ENCODE measurements at places on chromosomes 7 and 10.

GRCh38 chr10:92239600-92240288 is 51.1 kb downstream of the CPEB3 start:
- no peak for DNase-seq

DNA sequence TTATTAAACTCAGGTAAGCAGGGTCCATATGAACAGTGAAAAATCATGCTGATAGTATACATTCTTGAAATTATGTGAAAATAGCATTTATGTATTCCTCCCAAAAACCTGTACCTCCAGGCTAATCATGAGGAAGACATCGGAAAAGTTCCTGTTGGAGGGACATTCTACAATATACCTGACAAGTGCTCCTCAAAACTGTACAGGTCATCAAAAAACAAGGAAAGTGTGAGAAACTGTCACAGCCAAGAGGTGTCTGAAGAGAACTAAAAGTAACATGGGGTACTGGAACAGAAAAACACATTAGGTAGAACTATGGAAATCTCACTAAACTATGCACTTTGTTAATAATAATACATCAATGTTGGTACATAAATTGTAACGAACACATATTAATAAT is 326.7 kb downstream of the CRPPA start:
- DNase-seq: no peak

DNA sequence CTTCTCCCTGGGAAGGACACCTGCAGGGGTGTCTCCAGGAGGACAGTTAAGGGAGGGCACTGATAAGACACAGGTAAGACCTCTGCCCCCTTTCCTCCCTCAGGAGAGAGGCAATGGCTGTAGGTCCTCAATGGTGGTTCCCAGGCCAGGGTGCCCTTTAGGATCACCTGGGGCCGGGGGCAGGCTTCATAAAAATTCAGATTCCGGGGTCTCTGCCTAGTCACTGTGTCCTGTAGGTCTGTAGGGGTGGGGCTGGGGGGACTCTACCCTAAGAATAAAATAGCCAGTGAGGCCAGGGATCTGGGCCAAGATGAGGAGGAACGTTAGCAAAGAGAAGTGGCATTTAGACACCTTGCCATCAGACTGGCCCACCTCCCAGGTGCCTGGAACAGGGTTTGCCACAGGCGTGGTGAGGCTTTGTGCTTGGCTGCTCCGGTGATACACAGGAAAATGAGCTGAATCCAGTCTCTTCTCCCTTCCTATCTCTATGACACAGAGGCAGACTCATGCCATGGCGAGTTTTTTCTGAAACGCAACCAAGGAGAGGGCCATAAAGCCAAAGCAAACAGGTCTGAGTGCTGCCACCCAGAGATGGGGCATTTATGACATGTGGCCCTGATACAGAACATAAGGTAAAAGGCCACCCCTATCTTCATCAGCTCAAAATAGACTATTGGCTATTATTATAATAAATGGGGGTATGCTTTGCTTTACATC is 52.6 kb downstream of the SH3PXD2A start:
- no peak for DNase-seq

DNA sequence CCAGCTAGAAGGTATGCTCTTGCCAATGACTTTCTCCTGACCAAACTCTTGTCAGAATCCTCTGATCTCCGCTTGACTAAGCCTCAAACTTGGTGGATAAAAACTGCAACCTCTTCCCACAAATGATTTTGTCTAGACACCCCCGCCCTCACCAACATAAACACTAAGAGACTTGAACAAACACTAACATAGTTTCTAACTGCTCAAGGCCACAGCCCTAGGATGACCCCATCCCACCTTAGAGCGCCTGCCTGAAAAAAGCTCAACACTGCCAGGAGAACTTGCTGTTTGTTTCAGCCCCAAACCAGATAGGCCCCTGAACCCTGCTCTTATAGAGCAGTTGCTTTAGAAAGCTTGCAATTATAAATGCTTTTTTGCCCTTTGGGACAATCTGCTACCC is 71.8 kb downstream of the LRRN3 start:
- no peak for DNase-seq

DNA sequence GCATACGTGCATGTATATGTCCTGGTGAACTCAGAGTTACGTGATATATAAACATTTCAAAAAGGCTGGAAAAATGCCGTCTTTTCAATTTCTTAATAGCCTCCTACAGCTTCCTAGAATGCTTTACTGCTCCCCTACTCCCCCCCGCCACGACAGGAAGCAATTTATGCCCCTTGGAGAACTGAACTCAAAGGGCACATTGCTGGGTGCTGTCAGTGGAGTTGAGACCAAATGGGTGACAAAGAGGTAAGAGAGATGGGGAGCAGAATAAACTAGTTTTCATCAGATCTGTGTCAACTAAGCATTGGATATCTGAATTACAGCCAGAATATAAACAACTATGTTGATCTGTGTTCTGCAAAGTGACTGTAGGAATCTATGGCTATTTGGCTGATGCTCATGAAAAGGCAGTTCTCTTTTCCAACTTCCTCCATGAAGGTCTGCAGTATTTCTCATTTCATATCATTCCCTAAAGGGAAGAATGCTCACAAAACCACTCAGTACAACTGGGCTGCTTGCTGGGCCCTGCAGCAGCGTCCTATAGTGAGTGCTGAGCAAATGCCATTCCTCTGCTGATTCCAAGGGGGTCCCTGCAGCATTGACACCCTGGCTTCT is 171.3 kb upstream of the HPS1 start:
- DNase-seq: no peak

- DNase-seq: no peak
These were observed 77.7 kb downstream of the WDFY4 start for GRCh38 chr10:48762064-48763042.

DNA sequence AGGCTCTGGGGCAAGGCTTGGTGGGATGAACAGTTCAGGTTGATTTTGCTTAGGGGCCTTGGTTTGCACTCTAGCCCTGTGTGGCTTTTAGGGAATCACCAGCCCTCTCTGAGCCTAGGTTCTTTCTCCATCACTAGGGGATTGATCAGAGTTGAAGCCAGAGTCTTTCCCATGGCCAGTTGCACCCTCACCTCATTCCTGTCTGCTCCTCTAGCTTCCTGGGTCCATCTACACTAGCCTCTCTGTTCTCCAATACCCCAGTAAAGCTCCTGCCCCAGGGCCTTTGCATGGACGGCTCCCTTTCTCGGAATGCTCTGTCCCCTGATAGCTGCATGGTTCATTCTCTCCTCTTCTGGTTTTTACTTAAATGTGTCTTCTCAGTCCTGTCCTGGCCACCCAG is 40.4 kb downstream of the SORCS3 start:
- DNase-seq: no peak

DNA sequence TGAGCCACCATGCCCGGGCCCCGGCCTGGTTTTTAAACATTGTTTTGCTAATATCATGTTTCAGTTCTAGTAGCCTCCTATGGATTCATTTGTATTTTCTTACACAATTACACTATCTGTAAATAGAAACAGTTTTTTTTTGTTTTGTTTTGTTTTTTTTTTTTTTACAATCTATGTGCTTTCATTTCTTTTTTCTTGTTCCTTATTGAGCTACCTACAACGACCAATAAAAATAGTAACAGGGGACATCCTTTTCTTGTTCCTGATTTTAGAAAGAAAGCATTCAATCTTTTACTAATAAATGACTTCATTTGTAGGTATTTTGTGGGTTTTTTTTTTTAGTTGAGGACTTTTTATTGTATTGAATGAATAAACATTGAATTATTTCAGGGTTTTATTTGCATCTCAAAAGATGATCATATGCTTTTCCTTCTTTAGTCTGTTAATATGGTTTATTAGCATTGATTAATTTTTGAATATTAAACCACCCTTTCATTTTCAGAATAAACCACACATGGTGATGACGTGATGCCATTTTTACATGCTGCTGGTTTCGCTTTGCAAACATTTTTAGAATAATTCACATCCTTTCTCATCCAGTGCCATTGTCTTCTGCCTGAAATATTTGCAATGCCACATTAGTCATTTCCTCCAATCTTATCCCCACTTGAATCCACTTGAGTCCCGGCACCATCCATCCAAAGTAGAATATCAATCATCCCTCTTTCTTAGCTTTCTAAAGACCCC is 18.1 kb upstream of the AKR1E2 start:
- DNase-seq: no peak

- no peak for DNase-seq
These were observed 325.1 kb upstream of the PLXDC2 start for GRCh38 chr10:19491166-19491565.

DNA sequence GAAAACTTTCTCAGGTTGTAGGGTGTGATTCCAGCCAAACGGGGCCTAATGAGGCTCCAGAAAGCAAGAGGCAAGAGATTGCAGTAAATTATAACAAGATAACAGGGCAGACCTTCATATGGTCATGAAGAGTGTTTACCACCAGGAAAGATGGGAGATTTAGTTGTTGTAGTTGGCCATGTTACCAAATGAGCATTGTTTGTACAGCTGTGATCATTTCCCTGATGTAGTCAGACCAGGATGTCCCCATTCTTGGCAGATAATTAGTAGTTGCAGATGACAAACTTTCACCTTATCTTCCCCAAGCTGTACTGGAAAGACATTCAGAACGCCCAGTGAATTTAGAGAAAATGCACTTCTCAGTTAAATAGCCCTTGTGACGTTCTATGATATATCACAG is 630.8 kb downstream of the ANKRD7 start:
- DNase-seq: peak; percentile 43

- no peak for DNase-seq
These were observed 46.2 kb downstream of the COL13A1 start for GRCh38 chr10:69847883-69848282.

- no peak for DNase-seq
These were observed 158.8 kb downstream of the DNAJB6 start for GRCh38 chr7:157495594-157495993.
